ENCODE measurements at places on chromosomes 7 and 10.

GRCh38 chr7:120272701-120273475, at the start of gene KCND2:
Gene KCND2 (plus strand): TSS chr7:120273175.
- DNase-seq, result peak; percentile 16

- DNase-seq, result no peak
Observed at GRCh38 chr10:107275806-107276205, 111.3 kb upstream of the SORCS1 start.

DNA sequence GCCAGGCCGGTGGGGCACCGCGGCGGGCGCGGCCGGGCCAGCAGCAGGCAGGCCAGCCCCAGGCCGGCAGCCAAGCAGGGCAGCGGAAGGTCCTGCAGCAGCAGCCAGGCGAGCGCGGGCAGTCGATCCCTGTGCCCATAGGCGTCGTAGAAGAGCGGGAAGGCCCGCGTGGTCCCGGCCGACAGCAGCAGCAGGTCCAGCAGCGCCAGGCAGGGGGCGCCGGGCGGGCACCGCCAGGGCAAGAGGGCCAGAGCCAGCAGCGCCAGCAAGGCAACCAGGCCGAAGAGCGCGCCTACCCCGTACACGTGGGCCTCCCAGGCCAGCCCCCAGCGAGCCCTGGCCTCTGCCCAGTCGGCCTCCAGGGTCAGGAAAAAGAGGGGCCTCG, 8.4 kb upstream of the RBM28 start:
- no peak for DNase-seq

GRCh38 chr10:86193841-86194240, 172.8 kb downstream of the GRID1 start:
- DNase-seq, result no peak

DNA sequence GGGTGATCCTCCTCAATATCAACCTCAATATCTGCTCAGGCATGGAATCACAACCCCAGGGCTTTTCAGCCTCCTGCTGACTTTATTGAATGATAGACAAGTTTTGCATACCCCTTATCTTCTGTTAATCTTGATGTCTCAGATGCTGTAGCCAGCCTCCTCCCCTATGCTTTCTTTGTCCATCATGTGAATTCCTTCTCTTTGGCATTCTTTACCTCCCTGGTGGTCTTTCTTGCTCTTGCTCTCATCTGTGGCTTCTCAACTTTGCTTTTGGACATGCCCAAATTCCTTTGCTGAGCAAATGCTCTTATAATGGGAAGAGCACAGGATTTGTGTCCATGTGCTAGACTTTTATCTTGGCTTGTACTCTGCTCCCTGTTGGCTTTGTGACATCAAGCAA, 73.4 kb upstream of the FAM13C start:
- DNase-seq, result no peak

- no peak for DNase-seq
Observed at GRCh38 chr10:97494151-97494550, 4.1 kb downstream of the MMS19 start.

GRCh38 chr7:27303026-27303425, 60.4 kb downstream of the EVX1 start:
- no peak for DNase-seq

DNA sequence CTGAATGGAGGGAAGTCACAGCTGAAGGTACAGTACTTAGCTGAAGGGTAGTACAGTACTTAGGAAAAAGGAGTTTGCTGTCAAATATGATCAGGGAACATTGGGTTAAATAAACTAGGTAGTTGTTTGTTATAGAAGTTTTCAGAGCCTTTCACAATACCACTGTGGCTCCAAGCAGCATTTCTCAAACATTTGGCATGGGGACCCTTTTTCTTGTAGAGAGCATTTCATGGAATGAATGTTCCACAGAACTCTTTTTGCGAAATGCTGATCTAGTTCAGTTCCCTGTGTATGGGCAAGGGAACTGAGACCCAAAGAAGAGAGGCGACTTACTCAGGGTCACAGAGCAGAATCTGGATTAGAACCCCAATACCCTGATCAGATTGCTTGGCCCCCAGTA, 31.5 kb upstream of the DDX50 start:
- DNase-seq, result no peak

GRCh38 chr7:28738412-28738811, 219.7 kb downstream of the TRIL start:
- DNase-seq, result no peak

GRCh38 chr10:116429288-116429977, 1.8 kb downstream of the PNLIPRP3 start:
- DNase-seq, result no peak

GRCh38 chr7:19378345-19378714, 233.1 kb upstream of the FERD3L start:
- no peak for DNase-seq

Measured in NCI-H2029 treated with DMSO at 0.1 percent for 48 hours (cell line).